Stimulated activated naive CD8-positive, alpha-beta T cell treated with anti-CD3 and anti-CD28 coated beads, Interleukin-15, Interleukin-2, amounts not matched to agents 100 U/mL and 50 U/mL, for 24 hours (primary cell): ENCODE measurements at places on chromosomes 7 and 10.

DNA sequence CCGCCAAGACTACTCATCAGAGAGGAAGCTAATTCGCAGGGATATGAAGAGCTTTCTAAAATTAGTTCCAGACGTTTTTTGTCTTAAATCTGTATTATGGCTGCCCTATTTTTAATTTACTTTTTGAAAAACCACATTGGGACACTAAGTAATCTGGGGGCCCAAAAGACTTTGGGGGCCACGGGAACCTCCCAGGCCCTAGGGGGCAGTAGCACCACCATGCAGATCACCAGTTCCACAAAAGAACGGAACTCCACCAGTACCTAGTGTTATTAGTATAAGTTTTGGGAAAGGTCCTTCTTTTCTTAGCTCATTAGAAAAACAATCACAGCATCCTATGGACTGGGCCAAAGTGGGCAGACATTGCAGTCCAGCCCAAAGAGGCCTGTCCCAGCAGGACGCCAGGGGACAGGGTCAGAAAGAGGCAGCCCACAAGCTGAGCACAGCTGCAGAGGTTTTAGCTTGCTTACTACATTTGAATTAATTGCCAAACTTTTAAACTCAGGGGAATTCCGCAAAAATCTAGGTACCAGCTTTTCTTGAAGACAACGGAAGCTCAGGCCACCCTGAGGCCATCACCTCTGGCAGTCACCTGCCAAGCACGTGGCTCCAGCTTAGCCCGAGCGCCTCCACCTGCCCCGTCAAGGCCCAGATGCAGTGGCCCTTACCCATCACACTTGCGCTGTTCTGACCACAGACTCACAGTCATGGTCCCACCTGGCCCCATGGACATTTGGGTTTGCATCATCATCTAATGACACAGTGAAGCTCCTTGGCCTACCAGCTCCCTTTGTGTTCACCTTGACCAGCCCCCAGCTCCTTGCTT lies 74.8 kb downstream of the PARP12 start:
- no peak for DNase-seq

GRCh38 chr10:28930514-28931495 lies 253.5 kb downstream of the BAMBI start:
- no peak for DNase-seq

- DNase-seq: no peak
Measured at GRCh38 chr10:132626761-132627665, 89.4 kb downstream of the INPP5A start.

GRCh38 chr7:70047891-70048448 lies 449.7 kb downstream of the AUTS2 start:
- no peak for DNase-seq

GRCh38 chr10:32149252-32149955 lies 93.2 kb upstream of the KIF5B start:
- no peak for DNase-seq

DNA sequence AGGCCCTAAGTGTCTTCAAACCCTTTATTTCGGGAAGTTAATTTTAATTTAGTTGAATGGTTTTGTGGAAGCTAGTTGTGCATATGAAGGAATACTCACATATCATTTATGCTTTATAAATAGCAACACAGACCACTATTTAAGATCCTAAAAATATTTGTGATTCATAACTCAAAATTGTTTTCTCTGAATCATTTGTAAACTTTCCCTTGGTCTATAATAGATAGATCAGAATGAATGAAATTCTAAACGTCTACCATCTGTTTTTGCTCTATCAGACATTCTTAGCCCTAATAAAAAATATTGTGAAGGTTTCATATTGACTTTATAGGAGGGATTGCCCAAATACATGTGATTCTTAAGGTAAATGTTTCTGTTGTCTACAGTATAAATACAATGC lies 43.5 kb downstream of the LOXL4 start:
- no peak for DNase-seq

DNA sequence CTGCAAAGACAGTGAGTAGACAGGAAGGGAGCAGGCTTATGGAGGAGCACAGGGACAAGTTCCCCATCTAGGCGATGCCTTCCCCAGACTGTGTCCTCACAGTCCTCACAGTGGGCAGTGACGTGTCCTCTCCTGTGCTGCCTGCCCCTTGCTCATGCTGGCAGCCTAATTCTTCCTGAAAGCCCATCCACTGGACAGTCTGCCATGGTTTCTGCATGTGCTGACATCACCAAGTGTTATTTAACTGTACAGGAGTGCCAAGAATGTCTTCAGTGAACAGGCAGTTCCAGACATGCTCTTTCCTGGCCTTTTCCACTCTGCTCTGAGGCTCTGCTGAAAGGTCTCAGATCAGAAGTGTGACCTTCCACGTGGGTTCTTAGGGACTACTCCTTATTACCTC lies 54.1 kb downstream of the ZNF248 start:
- DNase-seq: no peak

DNA sequence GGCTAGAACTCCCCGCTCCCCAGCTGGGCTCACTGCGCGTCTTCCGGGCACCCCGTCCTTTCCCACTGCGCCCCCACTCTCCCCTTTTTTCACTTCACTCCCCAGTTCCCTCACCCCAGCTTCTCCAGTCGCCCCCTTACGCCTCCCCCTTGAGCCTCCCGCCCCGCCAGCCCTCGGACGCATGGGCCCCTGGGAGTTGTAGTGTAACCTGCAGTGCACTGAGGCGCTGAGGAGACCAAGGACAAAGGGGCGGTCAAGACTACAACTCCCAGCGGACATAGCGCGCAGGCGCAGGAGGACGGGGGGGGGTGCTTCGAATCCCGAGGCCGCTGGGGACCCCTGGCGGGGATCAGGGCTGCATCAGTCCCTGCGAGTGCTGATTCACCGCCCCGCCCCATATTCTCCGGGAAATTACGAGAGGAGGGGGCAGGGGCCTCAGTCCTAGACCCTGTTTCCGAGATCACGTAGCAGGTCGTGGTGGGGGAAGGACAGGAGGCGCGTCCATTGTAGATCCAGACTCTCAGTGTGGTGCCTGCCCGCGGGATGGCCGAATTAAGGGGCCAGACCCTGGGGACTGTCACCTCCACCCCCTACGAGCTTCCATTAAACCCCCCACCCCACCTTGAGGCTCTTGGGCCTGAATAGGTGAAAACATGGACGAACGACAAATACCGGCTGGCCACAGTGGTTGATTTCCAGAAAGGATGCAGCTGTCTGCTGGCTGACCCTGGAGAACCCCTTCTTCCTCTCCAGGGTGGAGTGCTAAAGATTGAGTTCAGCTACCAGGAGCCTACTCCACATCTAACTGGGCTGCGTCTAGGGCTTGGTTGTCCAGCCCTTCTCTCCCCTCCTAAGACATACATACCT lies 553 bp upstream of the YWHAG start:
- DNase-seq: peak; percentile 93

DNA sequence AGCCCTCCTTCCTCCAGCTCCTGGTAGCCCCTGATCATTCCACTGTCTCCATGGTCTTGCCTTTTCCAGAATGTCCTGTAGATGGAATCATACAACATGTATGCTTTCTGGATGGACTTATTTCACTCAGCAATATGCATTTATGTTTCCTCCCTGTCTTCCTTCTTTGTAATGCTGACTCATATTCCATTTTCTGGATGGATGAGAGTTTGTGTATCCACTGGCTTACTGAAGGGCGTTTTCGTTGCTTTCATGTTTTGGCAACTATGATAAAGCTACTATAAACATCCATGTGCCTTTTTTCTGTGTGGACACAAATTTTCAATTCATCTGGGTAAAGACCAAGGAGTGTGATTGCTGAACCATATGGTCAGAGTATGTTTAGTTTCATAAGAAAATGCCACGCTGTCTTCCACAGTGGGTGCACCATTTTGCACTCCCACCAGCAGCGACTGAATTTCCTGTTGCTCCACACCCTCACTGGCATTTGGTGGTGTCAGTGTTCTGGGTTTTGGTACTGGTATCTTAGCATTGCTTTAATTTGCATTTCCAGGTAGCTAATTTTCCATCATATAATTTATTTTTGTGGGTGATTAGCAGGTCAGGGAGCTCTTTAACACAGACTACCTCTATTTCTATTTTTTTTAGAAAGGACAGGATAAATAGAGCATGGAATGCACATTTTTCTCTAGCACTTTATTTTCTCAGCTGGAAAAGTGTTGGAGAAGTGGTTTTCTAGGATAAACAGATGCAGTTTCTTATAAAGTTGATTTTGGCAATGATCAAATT lies 252.2 kb downstream of the WDR37 start:
- DNase-seq: no peak

- DNase-seq: no peak
Measured at GRCh38 chr10:78359640-78360091, 326.0 kb downstream of the RPS24 start.

- no peak for DNase-seq
Measured at GRCh38 chr10:83252596-83252995, 886.7 kb upstream of the GHITM start.

GRCh38 chr7:122546496-122546895 lies 152.4 kb downstream of the RNF133 start:
- DNase-seq: no peak

DNA sequence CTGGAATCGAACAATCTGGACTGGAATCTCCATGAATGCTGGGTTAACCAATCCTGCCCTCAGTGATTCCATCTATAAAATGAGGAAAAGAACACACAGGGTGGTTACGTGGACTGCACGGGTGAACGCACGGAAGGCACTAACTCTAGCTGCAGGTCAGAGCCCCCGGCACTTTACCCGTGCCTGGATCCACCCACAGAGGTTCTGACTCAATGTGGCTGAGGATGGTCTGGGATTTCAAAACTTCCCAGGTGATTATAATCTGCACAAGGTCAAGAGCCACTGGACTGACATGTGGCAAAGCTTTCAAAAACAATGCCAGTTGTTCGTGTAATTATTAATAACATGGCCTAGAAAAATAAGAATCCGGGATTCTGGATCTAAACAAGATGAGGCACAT lies 29.2 kb downstream of the KIAA1549 start:
- DNase-seq: no peak

DNA sequence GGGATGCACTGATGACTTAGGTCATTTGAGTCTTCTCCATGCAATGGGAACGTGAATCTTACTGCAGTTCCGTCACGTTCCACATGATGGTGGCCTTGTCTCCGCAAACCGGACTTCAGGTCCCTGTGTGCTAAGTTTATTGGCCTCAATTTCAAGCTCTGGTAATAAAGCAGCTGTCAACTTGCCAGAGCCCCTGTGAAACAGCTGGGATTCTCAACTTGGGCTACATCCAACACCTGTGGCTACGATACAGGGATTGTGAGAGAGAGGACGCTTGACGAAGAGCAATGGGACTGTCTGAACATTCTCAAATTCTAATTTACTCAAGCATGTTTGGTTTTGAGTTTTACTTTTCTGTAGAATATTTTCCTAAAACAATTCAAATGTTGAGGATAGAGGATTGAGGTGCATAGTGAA lies 174.2 kb downstream of the PTN start:
- DNase-seq: no peak

DNA sequence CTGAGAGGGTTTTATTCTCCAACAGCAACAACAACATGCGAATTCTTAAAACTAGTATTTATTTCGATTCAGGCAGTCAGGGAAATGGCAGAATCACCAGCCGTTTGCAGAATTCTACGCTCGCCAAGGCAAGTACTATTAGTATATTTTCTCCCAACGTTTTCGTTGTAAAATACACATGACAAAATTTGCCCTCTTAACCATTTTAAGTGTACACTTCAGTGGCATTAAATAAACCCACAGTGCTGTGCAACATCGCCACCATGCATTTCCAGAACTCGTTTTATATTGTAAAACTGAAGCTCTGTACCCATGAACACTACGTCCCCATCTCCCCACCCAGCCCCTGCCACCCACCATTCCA lies 10.8 kb downstream of the EN2 start:
- no peak for DNase-seq

DNA sequence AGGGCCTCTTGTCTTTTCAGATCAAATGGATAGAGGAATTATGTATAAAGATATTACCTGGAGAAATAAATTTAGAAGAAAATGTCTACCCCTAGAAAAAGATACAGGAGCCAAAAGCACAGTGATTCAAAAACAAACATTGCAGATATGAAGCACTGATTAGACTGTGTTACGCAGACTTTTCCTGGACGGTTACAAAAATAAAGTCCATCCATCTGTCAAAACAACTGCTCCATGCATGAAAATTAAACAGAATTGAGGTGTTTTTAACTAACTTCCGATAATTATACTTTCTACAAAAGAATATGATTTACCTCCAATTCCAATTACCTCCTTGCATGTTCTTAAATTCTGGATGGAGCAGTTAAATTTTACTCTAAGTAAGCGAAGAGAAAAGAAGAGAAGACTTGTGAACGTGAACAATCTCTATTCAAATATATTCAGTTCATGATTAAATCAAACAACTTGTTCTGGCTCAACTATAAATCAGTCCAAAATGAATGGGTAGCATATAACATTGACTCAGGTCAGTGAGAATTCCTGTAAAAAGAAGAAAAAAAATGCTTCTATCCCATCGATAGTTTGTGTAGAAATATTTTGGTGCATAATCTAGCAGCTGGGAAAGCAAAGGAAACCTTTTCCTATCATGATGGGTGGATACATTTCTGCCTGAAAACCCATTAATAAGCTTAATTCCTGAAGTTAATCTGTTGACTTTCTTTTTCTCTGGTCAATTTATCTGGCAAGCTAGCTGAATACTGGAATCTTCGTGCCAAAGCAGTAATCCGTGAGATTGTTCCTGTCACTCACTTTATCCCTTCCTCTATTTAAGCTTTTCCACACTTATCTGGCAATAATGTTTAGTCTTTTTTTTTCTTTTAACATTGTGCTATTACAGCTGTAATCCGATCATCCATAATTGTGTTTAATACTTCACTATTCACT lies 80.4 kb downstream of the SEMA3A start:
- no peak for DNase-seq

GRCh38 chr7:130420943-130421578 lies 19.8 kb downstream of the CEP41 start:
- DNase-seq: no peak

GRCh38 chr7:74526780-74527179 lies 73.1 kb downstream of the GTF2IRD1 start:
- no peak for DNase-seq

DNA sequence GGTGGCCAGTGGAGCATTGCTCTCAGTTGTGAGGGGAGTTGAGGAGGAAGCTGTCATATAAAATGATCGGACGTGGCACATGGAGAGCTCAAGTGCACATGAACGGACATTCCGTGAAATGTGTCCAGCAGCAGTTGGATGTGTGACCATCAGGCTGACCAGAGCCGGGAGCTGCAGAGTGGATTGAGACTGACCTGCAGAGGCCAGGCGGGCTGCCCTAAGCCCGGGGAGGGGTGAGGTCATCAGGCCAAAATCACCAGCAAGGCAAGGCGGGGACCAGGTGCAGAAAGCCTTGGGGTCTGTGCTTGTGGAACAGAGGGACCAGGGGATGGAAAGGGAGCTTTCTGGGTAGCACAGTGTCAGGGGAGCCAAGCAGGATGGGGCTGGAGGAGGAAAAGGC lies 279.5 kb downstream of the CELF2 start:
- DNase-seq: no peak

- DNase-seq: no peak
Measured at GRCh38 chr10:1462521-1462920, 274.8 kb downstream of the ADARB2 start.

DNA sequence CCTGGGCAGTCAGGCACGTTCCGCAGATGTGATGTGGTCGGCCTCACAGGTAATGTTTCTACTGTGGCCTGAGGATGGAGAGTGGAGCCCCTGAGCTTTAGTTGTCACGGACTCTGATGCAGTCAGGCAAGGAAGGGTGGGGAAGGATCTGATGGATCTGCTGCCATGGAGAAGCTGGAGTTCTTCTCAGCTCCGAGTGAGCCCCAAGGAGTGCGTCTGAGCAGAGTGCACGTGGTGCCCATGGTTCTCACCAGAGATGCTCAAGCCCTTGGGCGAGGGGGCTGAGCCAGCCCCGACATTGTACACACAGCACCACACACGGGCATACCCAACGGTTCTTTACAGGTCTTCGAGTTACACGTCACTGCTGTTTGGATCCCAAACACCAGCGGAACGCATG lies 192.5 kb downstream of the EBF3 start:
- no peak for DNase-seq
